ENCODE measurements at places on chromosomes 1 and 21.

DNA sequence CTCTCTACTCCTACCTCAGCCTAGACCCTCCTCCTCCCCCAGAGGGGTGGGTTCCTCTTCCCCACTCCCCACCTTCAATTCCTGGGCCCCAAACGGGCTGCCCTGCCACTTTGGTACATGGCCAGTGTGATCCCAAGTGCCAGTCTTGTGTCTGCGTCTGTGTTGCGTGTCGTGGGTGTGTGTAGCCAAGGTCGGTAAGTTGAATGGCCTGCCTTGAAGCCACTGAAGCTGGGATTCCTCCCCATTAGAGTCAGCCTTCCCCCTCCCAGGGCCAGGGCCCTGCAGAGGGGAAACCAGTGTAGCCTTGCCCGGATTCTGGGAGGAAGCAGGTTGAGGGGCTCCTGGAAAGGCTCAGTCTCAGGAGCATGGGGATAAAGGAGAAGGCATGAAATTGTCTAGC, 21.6 kb upstream of the VPS13D start:
- no peak for DNase-seq

- DNase-seq: no peak
Measured at GRCh38 chr1:201486187-201486586, 17.2 kb upstream of the PHLDA3 start.

DNA sequence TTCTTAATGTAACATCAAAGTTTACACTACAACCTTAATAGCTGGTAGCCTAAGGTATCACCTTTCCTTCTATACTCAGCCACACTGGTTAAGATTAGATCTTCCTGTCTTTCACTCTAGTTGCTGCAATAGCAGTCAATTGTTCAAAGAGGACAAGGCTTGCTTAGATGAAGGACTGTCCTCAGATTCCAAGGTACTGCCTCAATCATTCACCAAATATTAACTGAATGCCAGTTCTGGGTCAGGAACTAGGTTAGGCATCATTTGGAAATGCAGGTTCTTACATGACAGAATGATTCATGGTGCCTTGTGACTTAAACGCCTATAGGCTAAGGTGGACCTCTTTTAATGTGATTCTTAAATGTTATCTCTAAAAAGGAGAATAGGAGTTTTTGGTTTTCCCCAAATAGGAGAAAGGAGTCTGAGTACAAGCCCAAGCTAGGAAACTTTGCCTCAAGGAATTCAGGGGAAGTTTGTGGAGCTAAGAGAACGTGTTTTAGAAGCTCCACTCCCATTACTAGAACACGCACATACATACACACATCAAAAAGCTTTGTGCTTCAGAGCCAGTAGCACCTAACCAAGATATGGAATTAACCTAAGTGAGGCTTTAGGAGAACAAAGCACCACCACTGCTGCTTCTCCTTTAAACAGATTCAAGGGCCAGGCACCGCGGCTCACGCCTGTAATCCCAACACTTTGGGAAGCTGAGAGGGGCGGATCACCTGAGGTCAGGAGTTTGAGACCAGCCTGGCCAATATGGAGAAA, 8.5 kb upstream of the WDR47 start:
- DNase-seq: no peak

DNA sequence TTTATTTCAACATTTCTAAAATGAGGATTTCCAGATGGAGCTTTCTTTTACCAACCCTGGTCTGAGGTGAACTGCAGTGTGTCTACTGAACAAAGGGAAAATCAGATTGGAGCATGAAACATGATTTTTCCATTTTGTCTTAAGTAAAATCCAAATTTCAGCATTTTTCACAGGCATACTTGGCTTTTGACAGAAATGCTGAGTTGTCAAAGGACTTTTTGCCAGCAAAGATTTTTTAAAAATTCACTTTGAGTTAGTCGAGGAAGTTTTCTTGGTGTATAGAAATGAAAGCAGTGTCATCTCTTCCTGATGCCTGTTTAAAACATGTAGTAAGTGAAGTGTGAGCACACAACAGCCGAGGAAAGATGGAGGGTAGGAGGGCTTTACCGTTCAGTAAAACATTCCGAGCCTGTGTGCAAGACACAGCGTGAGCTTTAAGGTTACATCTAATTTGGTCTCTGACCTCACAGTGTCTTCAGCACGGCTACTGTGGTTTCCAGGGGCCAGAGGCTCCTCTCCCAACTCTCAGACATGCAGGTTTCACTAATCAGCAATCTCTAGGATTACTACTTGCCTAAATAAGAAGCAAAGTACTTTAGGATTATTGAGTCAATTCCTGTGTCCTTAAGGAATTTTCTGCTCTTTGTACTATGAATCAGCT, 45.9 kb downstream of the SAMD13 start:
- no peak for DNase-seq

- no peak for DNase-seq
Measured at GRCh38 chr1:35557118-35557610, at the start of gene KIAA0319L. TSS of gene KIAA0319L (minus strand) at chr1:35557403. CDS start at chr1:35554491, 2,912 bp downstream.

- no peak for DNase-seq
Measured at GRCh38 chr1:201911826-201912571, 23.3 kb downstream of the SHISA4 start.

GRCh38 chr1:3009021-3009420, 12.2 kb upstream of the ACTRT2 start:
- no peak for DNase-seq

GRCh38 chr21:40990366-40990765, 143.4 kb upstream of the DSCAM start:
- DNase-seq: no peak

DNA sequence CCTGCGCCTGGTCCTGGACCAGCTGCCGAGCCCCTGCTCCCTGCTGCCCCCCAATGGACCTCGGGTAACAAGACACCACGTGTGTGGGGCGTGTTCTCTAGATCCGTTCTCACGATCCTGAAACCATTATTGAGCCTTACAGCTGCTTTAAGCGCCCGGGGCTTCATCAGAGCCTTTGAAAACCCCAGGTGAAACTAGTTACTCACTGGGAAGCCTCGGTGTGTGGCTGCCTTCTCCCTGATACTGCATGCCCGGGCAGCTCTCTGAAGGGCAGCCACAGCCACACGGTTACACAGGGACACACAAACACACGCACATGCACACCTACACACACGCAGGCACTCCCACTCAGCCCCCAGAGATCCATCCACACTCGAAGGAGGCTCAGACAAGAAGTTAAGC, 5.3 kb downstream of the HES2 start:
- peak; percentile 16 for DNase-seq

DNA sequence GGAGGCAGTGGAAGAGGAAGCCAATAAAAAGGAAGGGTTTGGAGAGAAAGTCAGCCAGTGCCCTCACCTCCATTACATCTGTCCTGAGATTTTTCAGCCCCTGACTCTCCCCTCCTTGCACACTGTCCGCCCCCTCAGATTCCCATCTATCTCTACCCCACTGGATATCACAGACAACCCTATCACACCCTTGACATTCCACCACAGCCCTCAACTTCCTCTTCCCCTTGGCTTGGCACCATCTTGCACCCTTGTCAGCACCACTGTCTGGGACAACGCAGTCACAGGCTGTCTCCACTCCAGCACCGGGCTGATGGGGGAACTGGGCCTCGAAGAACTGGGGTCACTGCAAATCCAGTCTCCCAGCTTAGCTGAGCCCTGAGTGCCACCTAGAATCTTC, 14.2 kb upstream of the PLEKHA6 start:
- DNase-seq: no peak

DNA sequence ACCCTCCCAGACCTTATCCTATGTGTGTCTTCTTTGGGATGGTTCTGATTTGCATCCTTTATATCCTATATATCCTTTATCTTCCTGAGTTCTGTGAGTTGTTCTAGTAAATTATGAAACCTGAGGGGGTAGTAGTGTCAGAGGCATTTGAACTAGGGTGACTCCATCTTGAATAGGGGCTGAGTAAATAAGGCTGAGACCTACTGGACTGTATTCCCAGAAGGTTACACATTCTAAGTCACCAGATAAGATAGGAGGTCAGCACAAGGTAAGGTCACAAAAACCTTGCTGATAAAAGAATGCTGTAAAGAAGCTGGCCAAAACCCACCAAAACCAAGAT, 50.6 kb downstream of the SUSD4 start:
- no peak for DNase-seq

- DNase-seq: peak; percentile 8
Measured at GRCh38 chr1:28199328-28200233, 23.1 kb upstream of the PTAFR start.

DNA sequence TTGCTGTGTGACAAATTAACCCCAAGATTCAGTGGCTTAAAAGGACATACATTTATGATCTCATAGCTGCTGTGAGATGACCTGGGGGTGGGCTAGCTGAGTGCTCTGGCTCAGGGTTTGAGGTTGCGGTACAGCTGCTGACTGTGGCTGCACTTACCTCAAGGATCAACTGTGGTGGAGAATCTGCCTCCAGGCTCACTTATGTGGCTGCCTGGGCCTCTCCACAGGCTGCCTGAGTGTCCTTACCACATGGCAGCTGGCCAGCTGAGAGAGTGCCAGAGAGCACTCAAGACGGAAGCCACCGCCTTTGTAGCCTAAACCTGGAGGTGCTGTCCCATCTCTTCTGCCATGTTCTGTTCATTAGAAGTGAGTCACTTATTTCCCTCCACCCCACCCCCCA, 5.7 kb downstream of the LRRC71 start:
- no peak for DNase-seq

GRCh38 chr1:55321942-55322341, 106.8 kb upstream of the USP24 start:
- no peak for DNase-seq

GRCh38 chr1:202349206-202349928, 868 bp downstream of the PPP1R12B start:
- DNase-seq: no peak

- no peak for DNase-seq
Measured at GRCh38 chr1:227754958-227755357, 19.7 kb downstream of the SNAP47 start.

GRCh38 chr1:100152271-100152670, 19.3 kb downstream of the TRMT13 start:
- no peak for DNase-seq

DNA sequence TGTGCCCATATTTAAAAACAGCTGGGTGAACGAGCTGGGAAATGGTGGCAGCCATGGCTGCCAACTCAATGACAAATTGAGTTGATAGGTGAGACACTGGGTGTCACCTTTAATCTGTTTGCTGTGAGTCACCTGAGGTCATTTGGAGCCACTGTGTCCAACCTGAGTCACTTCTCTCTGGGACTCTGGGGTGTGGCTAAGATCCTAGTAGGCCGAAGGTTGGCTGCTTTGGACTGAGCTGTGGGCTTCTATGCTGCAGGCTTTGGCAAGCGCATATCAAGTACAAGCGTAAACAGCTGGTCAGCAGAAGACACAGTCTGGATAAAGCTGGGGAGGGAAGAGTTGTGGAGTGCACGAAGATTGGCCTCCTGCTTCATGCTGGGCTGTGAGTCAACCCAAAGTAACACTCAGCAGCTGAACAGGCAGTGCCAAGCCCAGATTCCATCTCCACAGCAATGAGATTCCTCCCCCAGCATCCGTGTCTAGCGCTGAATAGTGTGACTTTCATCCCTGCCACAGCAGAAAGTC, 24.0 kb downstream of the TEX35 start:
- DNase-seq: no peak

GRCh38 chr1:109639841-109640184, 16.1 kb upstream of the GSTM4 start:
- no peak for DNase-seq

DNA sequence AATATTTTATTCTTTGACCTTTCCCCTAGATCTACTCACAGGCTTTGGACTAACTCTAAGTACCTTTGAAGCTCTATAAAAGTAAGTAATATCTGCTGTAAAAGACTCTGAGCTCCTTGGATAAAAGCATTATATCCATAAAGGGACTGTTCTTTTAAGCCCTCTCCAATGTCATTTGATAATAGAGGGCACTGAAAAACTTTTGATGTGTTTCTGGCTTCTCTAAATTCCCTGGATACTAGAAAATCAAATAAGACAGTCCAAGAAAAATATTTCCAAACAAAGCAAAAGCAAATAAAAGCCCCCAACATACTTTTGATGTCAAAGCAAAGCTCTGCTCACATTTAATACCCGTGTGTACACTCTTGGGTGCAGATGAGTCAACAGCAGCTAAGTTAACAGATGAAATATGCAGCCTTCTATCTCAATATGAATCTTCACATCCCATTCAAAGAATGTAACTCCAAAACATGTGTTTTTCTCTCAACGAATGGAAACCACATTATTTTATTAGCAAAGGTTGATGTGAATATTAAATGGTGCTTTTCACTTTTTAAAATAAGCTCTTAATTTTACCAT, 230.3 kb downstream of the CENPF start:
- DNase-seq: no peak

GRCh38 chr1:56333461-56333860, 245.9 kb downstream of the PLPP3 start:
- no peak for DNase-seq

GRCh38 chr1:68314151-68314780, 81.9 kb upstream of the WLS start:
- DNase-seq: no peak

DNA sequence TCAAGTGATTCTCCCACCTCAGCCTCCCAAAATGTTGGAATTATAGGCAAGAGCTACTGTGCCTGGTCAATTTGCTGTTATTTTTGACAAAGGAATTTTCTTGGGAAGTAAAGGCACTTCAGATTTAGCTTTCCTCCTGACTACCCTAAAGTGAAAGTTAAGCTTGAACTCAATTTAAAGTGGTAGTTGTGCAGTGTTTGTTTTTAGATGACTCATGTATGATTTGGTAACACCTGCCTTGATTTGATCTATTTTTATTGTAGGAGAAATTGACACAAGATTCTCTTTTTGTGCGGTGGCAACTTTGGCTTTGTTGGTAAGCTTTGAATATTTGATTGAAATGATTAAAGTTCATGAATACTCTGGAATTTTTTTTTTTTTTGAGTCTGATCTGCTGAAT, 5.0 kb downstream of the RABGGTB start:
- DNase-seq: no peak

DNA sequence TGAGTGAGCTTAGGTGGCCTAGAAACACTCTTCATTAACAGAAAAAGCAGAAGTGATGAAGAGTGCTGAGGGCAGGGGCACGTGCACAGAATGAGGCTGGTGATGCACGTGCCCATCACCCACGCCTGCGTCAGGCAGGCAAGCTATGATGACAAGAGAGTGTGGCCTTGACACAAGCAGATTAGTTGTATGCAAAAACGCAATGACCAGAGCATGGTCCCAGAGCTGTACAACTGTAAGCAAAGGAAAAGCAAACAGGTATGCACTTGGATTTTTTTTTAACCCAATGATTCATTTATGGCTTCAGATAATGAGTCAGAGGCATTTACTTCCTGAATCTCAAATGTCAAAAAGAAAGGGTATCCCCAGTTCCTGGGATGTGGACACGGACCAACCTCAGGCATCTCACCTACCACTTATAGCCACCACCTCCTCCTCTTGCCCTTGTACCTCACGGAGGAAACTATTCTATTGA, 9.1 kb upstream of the TMEM61 start:
- DNase-seq: no peak
